ENCODE measurements at places on chromosomes 5 and 9.

DNA sequence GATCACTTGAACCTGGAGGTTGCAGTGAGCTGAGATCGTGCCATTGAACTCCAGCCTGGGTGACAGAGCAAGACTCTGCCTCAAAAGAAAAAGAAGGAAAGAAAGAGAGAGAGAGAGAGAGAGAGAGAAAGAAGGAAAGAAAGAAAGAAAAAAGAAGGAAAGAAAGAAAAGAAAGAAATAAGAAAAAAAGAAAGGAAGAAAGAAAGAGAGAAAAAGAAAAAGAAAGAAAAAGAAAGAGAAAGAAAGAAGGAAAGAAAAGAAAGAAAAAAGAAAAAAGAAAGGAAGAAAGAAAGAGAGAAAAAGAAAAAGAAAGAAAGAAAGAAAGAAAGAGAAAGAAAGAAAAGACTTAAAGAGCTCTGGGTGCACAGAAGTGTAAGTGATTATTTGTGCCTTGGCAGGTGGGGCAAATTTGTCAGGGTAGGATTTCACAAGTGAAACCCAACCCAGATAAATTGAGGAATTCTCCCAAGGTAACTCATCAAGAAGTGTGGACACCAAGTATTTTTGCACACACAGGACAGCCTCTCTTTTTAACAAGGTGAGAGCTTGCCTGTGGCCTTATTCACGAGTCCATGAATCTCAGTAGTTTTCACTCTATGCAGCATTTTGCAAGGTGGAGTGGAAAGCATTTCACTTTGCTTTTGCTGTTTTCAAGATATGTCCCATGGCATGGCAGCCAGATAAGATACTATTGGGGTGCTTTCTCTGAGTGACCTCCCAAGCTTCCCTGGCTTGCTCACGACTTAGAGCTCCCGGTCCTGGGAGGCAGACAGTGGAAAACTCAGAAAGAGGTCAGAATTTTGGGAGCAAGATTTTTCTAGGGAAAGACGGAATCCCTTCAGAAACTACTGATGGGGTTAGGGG lies 57.8 kb downstream of the C9orf153 start:
- DNase-seq: no peak

- DNase-seq: peak; percentile 38
Measured at GRCh38 chr5:98204798-98205197, 568.7 kb upstream of the RGMB start.

DNA sequence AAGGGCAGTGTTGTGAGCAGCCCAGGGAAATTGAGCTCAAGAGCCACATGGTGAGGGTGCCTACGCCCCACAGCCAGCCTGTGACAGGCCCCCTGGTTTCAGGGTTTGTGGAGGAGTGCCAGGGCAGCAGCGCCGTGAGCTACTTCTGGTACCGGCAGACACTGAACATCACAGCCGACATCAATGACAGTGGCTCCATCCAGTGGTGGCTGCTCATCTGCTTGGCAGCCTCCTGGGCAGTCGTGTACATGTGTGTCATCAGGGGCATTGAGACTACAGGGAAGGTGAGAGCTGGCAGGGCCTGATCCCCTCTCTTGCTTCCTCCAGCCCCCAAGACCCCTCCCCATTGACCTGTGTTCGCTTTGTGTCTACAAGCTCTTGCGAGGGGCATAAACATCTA lies 10.2 kb downstream of the SLC6A18 start:
- DNase-seq: no peak

- DNase-seq: no peak
Measured at GRCh38 chr5:170301149-170301548, 3.6 kb upstream of the LCP2 start.

GRCh38 chr5:81151546-81151945 lies 81.6 kb upstream of the CKMT2 start:
- DNase-seq: peak; percentile 37

DNA sequence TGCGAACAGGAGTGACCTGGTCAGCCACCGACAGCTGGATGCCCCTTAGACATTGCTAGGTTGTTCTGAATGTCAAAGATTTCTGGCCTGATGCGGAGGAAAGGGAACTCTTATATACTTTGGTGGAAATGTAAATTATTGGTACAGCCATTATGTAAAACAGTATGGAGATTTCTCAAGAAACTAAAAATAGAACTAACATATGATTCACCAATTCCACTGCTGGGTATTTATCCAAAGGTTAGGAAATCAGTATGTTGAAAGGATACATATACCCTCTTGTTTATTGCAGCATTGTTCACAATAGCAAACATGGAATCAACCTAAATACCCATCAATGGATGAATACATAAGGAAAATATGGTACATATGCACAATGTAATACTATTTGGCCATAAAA lies 31.8 kb downstream of the DMRT3 start:
- no peak for DNase-seq

DNA sequence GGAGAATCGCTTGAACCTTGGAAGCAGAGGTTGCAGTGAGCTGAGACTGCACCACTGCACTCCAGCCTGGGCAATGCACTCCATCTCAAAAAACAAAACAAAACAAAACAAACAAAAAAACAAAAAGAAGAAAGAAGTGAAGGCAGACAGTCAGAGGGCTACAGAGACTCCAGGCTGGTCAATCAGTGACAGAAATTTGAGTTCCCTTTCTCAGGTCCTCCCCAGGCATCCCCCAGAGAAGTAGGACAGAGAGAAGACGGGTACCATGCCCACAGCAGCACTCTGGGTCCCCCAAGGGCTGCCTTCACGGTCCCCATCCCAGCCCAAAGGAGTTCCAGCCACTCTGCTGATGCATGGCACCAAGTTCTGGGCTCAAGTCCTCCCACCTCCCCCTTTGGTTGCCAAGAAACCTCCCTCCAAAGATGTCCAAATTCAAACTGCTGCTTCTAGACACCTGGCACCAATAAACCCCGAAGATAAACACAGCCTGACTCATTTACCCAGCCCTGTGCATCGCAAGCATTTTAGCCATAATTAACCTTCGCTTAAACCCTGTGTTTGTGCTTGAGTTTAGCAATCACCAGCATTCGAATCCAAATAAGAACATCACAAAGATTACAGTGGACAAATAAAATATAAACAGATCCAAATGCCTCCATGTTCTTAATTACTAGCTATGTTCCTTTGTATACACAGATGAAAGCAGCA lies 24.0 kb downstream of the SEMA4D start:
- no peak for DNase-seq

DNA sequence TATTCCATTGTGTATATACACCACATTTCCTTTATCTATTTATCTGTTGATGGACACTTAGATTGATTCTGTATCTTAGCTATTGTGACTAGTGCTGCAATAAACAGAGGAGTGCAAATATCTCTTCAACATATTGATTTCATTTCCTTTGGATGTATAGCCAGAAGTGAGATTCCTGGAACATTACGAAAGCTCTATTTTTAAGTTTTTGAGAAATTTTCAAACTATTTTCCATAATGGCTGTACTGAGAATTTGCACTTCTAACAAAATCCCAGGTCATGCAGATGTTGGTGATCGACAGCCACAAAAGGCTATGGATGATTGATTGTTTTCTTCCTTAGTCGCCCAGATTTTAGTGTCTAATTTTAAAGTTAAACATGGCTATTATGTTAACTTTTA lies 132.7 kb upstream of the MTAP start:
- no peak for DNase-seq

GRCh38 chr5:53667621-53668020 lies 107.2 kb downstream of the NDUFS4 start:
- no peak for DNase-seq

DNA sequence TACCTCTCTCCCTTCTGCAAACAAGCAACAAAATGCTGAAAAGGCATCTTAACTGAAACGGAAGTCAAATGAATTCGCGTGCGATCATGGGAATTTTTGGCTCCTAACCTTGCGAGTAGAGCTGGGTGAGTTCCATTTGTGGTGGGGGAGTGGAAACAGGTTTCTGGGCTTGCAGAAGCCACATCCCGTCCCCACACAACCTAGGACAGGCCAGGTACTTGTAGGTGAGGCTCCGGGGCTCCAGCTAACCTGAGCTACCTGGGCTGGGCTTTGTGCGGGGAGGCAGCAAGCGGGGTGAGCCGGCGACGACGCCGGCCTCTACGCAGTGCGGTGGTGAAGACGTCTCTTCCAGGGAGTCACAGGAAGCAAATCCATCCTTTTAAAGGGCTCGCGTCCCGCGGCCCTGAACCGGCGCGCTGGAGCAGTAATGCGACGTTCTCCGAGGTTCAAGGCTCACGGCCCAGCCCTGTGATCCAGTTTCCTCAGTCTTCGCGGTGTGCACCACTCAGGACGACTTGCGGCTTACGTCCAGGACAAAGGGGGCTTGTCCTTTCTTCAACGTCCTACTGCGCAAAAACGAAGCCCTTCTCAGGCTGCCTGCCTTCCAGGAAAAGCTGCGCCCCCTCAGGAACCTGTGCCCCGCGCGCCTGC lies 567 bp upstream of the SPIN1 start:
- peak; percentile 88 for DNase-seq

DNA sequence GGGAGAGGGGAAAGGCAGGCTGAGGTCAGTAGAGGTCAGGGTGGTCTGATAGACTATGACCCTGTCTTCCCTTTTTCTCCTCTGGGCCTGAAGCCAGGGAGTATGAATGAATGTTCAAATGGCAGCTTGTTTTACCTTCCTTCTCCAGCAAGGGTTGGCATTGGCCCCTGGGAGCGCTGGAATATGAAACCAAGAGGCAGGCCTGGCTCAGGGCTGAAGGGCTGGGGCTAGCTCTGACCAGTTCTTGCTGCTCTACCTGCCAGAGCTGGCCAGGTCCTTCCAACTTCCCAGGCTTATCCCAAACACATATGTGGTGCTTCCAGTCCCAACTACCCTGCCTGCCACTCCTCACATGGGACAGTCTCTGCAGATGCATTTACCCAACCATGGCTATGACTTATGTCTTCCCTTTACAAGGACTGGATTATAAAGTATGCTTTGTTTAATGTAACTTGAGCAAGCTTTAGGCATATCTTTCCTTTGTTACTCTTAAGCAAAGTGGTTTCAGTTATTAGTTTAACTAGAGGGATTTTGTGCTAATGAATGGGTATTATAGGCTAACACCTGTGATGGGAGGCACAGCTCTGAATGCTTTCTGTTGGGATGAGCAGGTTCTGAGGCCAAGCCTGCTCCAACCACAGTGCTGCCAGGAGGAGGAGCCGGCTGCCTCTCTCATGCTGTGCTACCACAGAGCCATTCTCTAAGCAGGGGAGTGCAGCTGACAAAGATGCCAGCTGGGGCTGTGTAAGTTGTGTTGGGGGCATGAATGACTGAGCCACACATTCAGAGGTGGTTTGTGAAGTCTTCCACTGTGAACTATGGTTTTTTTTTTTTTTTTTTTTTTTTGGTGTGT lies 6.1 kb downstream of the CCNI2 start:
- no peak for DNase-seq

GRCh38 chr5:8686707-8687106 lies 817.8 kb downstream of the MTRR start:
- DNase-seq: peak; percentile 42

DNA sequence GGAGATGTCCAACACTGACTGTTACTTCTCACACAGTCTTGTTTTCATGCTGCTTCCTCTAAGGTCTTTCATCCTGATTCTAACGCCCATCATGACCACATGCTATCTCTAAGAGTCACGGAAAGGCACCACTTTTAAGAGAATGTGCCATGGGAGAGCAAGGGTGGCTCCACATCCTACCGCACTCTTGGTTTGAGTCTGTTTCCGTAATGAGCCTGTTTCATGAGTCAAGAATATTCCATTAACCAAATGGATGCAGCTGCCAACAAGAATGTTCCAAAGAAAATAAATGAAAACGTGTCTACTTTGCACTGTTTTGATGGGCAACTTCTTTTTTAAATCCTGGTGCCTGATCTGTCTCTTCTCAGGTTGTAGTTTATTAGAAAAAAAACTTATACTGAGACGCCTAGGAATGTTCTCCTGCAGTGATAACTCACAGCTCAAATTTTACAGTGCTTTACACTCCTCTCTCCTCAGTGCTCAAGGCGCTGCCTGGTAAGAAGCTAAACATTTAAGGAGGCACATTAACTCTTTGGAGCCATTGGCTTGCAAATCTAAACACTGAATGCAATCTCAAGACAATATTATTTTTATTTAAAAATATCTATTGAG lies 124.3 kb downstream of the FGF1 start:
- DNase-seq: no peak

GRCh38 chr5:110726249-110727024 lies at the start of gene TMEM232:
Gene TMEM232 (minus strand): TSS chr5:110726671. CDS start chr5:110667352, 59,319 bp downstream.
- peak; percentile 52 for DNase-seq

GRCh38 chr9:127417131-127418036 lies 6.8 kb upstream of the ZNF79 start:
- no peak for DNase-seq

GRCh38 chr9:99736291-99736690 lies 85.4 kb upstream of the NR4A3 start:
- peak; percentile 6 for DNase-seq

DNA sequence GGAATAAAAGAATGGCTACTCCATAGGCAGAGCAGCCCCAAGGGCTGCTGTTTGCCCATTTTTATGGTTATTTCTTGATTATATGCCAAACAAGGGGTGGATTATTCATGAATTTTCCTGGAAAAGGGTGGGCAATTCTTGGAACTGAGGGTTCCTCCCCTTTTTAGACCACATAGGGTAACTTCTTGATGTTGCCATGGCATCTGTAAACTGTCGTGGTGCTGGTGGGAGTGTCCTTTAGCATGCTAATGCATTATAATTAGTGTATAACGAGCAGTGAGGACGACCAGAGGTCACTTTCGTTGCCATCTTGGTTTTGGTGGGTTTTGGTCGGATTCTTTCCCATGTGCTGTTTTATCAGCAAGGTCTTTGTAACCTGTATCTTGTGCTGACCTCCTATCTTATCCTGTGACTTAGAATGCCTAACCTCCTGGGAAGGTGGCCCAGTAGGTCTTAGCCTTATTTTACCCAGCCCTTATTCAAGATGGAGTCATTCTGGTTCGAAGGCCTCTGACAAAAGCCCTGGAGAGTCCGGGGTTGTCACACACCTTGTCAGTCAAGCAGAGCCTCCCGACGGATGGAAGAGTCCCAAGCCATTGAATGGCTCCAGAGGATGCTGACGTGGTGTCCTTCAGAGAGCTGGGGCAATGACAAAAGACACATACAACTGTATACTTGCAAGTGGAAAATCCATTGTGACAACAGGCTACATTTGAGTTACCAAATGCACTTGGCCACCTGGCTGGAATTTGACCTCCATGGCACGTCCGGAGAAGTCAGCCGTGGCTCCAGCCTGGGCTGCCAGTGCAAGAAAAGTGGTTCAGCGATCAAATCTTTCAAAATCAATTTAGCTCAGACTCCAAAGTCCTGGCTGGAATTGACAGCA lies 67.1 kb upstream of the CLINT1 start:
- DNase-seq: no peak

DNA sequence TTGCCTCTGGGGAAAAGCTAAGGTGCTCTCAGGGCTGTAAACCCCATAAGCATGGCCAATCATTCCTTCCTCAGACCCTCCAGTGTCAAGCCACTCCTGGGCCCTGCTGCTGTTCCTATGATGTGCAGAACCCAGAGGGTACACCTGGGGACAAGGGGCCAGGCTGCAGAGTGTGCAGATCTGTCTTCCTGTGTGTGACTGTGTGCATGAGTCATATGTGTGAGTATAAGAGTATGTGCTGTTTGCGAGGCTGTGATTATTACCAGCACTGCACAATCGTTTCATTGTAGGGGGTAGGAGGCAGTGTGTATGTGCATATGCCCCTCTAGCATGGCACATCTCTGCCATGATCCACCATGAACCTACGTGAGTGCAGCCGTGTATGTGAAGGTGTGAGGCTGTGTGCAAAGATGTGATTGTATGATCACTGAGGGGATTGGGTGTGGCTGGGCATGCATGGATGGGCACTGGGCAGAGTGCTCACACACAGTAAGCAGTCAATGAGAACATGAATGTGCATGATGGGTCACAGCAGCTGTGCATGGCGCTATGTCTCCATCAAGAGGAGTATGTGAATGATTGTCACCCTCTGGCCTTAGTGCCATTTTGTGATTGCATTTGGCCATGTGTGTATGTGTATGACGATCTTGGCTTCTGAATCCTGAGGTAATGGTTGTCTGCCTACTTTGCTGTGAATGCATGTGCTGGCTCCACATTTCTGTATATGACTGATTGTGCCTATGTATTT lies 2.4 kb upstream of the OR1K1 start:
- no peak for DNase-seq
